ENCODE measurements at places on chromosomes 16 and 17. TPM values are rescaled to one million over a fixed set of nuclear protein-coding genes. Genes with fewer than 3 reads are reported as not detected.

The DECR2 gene
- polyA plus RNA-seq = 14.7 TPM

The SNRNP25 gene
- 23.6 TPM for polyA plus RNA-seq

The FOXJ1 gene
- not detected for polyA plus RNA-seq

The CLEC19A gene
- not detected for polyA plus RNA-seq

The MT4 gene
- polyA plus RNA-seq = not detected

The NPIPB9 gene
- 0.20 TPM for polyA plus RNA-seq

The HCRT gene
- not detected for polyA plus RNA-seq

The KRT23 gene
- polyA plus RNA-seq = 0.09 TPM

The SOX8 gene
- polyA plus RNA-seq = 0.04 TPM

The ATP2A1 gene
- 0.38 TPM for polyA plus RNA-seq

The KRTAP17-1 gene
- not detected for polyA plus RNA-seq

The EMP2 gene
- 57.8 TPM for polyA plus RNA-seq

The EVI2A gene
- 0.49 TPM for polyA plus RNA-seq

The MT3 gene
- not detected for polyA plus RNA-seq

The KCNH6 gene
- polyA plus RNA-seq = 0.04 TPM

The AOC2 gene
- polyA plus RNA-seq = 0.43 TPM

The KRTAP3-2 gene
- not detected for polyA plus RNA-seq

The HES7 gene
- not detected for polyA plus RNA-seq

The C1QL1 gene
- 0.39 TPM for polyA plus RNA-seq

The ABCC12 gene
- polyA plus RNA-seq = not detected

The BEAN1 gene
- polyA plus RNA-seq = not detected

The HOXB7 gene
- polyA plus RNA-seq = not detected

The ZNF205 gene
- 9.0 TPM for polyA plus RNA-seq

The HOXB3 gene
- not detected for polyA plus RNA-seq

The CDRT15 gene
- polyA plus RNA-seq = not detected

The APOH gene
- polyA plus RNA-seq = not detected

The SERPINF2 gene
- 0.02 TPM for polyA plus RNA-seq

The NPIPA2 gene
- 1.2 TPM for polyA plus RNA-seq

The KRT40 gene
- polyA plus RNA-seq = not detected

The KRTAP9-2 gene
- not detected for polyA plus RNA-seq

The HBA1 gene
- polyA plus RNA-seq = not detected

The OTOA gene
- polyA plus RNA-seq = 0.04 TPM

The TBC1D3H gene
- not detected for polyA plus RNA-seq

The TP53TG3B gene
- polyA plus RNA-seq = not detected

The DNAAF1 gene
- polyA plus RNA-seq = not detected

The C1QTNF1 gene
- 13.8 TPM for polyA plus RNA-seq

The PFAS gene
- 15.6 TPM for polyA plus RNA-seq

The CSH2 gene
- polyA plus RNA-seq = not detected

The TBC1D28 gene
- polyA plus RNA-seq = not detected

The ZNF287 gene
- polyA plus RNA-seq = 6.6 TPM

The TMEM238L gene
- not detected for polyA plus RNA-seq

The USP43 gene
- polyA plus RNA-seq = 0.23 TPM

The RNF167 gene
- polyA plus RNA-seq = 73.5 TPM

The UNC45B gene
- not detected for polyA plus RNA-seq

The PIPOX gene
- polyA plus RNA-seq = 0.40 TPM

The TEDC2 gene
- 2.2 TPM for polyA plus RNA-seq

The ZFP3 gene
- 2.0 TPM for polyA plus RNA-seq
